Lower lobe of right lung (tissue), 2 donors: ENCODE measurements at places on chromosomes 6 and 20. TPM values are rescaled to one million over a fixed set of nuclear protein-coding genes. Genes with fewer than 3 reads are reported as not detected.

GRCh38 chr6:3370361-3371221 is 86.3 kb downstream of the SLC22A23 start:
- peaks cover 6% of the 10 kb centered on the region for H3K4me1 ChIP-seq
- DNase-seq: no peak
- no peaks in the 10 kb centered on the region for H3K27me3 ChIP-seq
- no peak overlapping the region for H3K4me3 ChIP-seq

GRCh38 chr6:132132924-132133639 is 181.9 kb upstream of the CCN2 start:
- H3K27me3 ChIP-seq: no peaks in the 10 kb centered on the region
- H3K36me3 ChIP-seq: no peaks in the 10 kb centered on the region
- H3K27ac ChIP-seq: peak overlapping the region; percentile 8

DNA sequence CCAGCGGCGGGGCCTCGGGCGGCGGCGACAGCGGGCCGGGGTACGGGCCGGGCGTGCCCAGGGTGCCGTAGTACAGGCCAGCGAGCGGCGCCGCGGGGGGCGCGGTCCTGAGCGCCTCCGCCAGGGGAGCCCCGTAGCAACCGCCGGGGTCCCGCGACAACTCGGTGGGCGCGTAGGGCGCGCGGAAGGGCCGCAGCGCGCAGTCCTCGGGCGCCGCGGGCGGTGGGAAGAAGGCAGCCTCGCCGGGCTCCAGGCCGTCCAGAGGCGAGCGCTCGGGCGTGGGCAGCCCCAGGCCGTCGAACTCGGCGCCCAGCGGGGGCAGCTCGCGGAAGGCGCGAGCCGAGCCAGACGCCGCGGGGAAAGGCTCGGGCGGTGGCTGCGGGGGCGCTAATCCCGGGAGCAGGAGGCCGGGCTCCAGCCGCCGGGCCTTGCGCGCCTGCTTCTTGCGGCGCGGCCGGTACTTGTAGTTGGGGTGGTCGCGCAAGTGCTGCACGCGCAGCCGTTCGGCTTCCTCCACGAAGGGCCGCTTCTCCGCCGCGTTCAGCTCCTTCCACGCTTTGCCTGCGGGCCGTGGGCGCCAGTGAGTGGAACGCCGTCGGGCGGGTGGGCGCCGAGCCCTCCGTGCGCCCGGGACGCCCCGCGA is 916 bp downstream of the SOX18 start:
- H3K36me3 ChIP-seq: no peaks in the 10 kb centered on the region
- peaks cover 12% of the 10 kb centered on the region for H3K4me1 ChIP-seq
- peak overlapping the region; percentile 58 for H3K4me3 ChIP-seq
- peaks cover 69% of the 10 kb centered on the region for H3K27me3 ChIP-seq
- DNase-seq: no peak
- peak overlapping the region; percentile 71 for H3K27ac ChIP-seq

GINM1 gene
- total RNA-seq: 39.3 TPM

ANGPT4 gene
- 6.0 TPM for total RNA-seq

TP53TG5 gene
- not detected for total RNA-seq

HRH3 gene
- not detected for total RNA-seq

INSM1 gene
- total RNA-seq: not detected
